ENCODE measurements at places on chromosomes 11 and 22. TPM values are rescaled to one million over a fixed set of nuclear protein-coding genes. Genes with fewer than 3 reads are reported as not detected.

DNA sequence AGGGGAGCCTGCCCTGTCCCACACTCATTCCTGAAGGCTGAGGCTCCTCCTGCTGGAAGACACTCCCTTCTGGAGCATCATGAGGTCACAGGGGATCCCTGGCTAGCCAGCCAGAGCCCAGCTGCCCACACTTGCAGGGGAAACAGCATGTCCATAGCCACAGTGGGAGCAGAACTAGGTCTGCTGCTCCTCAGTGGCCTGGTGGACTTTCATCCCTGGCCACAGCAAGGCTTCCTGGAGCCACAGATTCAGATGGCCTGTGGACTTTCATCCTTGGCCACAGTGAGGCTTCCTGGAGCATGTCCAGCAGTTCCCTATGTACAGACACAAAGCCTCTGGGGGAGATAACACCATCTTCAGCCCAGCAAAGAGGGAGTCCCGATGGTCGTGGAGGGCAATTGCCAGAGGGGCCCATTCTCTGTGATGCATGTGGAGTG, 5.9 kb upstream of the APOL6 start:
- peaks cover 4% of the 10 kb centered on the region for H3K4me1 ChIP-seq
- DNase-seq, result no peak
- H3K4me3 ChIP-seq, result no peak overlapping the region
- H3K27ac ChIP-seq, result no peak overlapping the region
- H3K36me3 ChIP-seq, result no peaks in the 10 kb centered on the region

GRCh38 chr11:34021977-34022735, 29.4 kb upstream of the CAPRIN1 start:
- H3K4me3 ChIP-seq, result no peak overlapping the region
- H3K27ac ChIP-seq, result no peak overlapping the region
- no peaks in the 10 kb centered on the region for H3K4me1 ChIP-seq
- H3K27me3 ChIP-seq, result no peaks in the 10 kb centered on the region
- no peak for DNase-seq
- no peaks in the 10 kb centered on the region for H3K36me3 ChIP-seq

DNA sequence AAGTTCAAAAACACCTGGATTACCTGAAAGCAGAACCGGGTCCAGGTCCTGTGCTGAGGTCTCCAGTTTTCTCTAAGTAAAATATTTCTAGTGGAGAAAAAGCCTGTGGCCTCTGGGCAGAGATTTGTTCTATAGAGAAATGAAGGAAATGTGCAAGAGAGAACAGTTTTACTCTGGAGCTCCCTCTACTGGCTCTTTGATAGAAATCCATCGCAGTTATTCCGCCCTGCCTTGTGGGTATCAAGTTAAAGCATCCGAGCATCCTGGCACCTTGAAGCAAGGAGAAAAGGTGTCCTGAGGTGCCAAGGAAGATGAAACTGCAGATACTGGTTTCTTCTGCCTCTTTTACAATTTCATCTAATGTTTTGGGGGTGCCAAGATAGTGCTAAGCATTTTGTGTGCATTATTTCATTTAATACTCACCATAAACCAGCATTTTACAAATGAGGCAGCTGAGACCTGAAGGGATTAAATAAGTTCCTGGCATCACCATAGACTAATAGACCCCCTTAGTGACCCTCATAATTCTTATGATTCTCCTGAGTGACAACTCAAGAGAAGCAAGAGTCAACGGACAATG, 113.1 kb upstream of the HSD17B12 start:
- H3K27me3 ChIP-seq, result peaks cover 75% of the 10 kb centered on the region
- no peaks in the 10 kb centered on the region for H3K4me1 ChIP-seq
- DNase-seq, result no peak
- no peak overlapping the region for H3K27ac ChIP-seq
- H3K36me3 ChIP-seq, result no peaks in the 10 kb centered on the region

DNA sequence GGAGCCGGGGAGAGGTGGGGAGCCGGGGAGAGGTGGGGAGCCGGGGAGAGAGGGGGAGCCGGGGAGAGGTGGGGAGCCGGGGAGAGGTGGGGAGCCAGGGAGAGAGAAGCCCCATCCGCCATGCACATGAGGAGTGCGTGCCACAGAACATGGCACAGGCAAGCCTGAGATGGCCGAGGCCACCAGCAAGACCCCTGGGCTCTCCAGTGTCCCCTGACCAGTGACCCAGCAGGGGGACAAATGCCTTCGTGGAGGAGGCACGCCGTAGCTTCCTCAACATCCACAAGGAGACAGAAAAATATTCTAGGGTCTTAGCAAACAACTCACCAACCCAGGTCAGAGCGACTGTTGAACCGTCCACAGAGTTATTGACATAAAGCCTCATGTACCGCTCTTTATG, 618.8 kb downstream of the TBC1D22A start:
- H3K4me3 ChIP-seq, result no peak overlapping the region
- no peak overlapping the region for H3K27ac ChIP-seq
- peaks cover 2% of the 10 kb centered on the region for H3K36me3 ChIP-seq
- H3K4me1 ChIP-seq, result peaks cover 4% of the 10 kb centered on the region
- DNase-seq, result no peak
- peaks cover 19% of the 10 kb centered on the region for H3K27me3 ChIP-seq

DNA sequence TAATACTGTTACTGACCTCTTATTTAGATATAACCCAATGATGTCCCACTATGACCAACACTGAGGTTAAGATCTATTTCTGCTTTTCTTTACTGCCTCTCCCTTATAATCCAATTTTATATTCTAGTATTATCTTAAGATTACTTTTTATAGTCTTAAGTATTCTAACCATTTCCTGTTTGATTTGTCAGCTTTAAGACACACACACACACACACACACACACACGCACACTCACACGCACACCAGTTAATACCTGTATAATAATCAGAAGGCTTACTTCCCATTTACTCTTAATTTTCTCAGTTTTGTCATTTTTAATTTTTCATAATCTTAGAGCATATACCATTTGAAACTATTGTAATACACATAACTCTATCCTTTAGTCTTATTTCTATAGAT, 226.0 kb upstream of the C11orf87 start:
- H3K36me3 ChIP-seq, result peaks cover 2% of the 10 kb centered on the region
- no peak for DNase-seq
- no peak overlapping the region for H3K4me3 ChIP-seq
- H3K27me3 ChIP-seq, result no peaks in the 10 kb centered on the region
- H3K27ac ChIP-seq, result no peak overlapping the region

DNA sequence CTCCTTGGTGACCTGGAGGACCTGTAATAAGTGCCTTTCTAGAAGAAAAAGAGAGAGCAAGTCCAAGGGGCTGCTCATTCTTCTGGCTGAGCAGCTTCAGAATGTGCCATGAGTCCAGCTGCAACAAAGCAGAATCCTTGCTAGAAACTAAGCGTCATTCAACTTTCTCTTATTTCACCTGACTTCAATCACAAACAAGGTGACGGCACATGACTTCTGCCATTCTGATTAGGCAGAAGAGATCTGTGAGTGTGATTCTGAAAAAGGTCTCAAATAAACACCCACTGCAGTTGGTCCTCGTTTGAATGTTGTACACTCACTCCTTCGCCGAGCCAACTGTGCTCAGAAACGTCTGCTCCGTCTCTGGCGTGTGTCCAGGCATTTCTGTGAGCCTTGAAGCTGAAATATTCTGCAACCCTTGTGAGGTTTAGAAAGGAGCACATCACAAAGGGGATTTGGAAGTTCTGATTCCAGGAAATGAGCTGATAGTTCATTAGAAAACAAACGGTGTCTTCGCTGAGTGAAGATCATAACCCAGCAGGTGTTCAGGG, 623.8 kb upstream of the KIRREL3 start:
- DNase-seq, result no peak
- H3K4me3 ChIP-seq, result no peak overlapping the region
- H3K36me3 ChIP-seq, result no peaks in the 10 kb centered on the region

GRCh38 chr11:8205566-8205965, 36.7 kb upstream of the RIC3 start:
- no peak for DNase-seq
- H3K4me1 ChIP-seq, result peaks cover 4% of the 10 kb centered on the region
- no peak overlapping the region for H3K27ac ChIP-seq
- no peak overlapping the region for H3K4me3 ChIP-seq
- H3K27me3 ChIP-seq, result peaks cover 81% of the 10 kb centered on the region

The MAJIN gene
- total RNA-seq, result not detected

All from T-helper 17 cell (primary cell).